ENCODE measurements at places on chromosomes 3 and 15. TPM values are rescaled to one million over a fixed set of nuclear protein-coding genes. Genes with fewer than 3 reads are reported as not detected.

SPRED1 gene
- total RNA-seq: 0.09 TPM

CPN2 gene
- not detected for total RNA-seq

ISY1 gene
- 59.3 TPM for total RNA-seq

KLHL40 gene
- total RNA-seq: not detected

RASGRP1 gene
- 118 TPM for total RNA-seq

SOX2 gene
- total RNA-seq: 3.7 TPM

MKRN2OS gene
- not detected for total RNA-seq

TBCCD1 gene
- total RNA-seq: 9.7 TPM

EHHADH gene
- total RNA-seq: 3.4 TPM

U2SURP gene
- total RNA-seq: 161 TPM

AP3B2 gene
- total RNA-seq: 0.41 TPM
